B cell (primary cell): ENCODE measurements at places on chromosomes 13 and 19.

DNA sequence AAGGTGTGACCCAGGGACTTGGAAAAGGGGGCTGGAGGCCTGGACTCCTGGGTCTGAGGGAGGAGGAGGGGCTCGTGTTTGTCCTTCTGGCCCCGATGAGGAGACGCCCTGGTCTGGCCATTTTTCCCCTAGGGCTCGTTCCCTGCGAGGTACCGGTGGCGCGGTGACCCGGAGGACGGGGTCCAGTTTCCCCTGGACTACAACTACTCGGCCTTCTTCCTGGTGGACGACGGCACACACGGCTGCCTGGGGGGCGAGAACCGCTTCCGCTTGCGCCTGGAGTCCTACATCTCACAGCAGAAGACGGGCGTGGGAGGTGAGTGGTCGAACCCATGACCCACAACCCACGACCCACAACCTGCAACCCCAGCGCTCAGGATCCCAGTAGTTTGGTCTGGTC lies 10.8 kb downstream of the TRPM4 start:
- DNase-seq, result no peak

GRCh38 chr19:46637224-46637623 lies 1.2 kb upstream of the GNG8 start:
- DNase-seq, result peak; percentile 28

DNA sequence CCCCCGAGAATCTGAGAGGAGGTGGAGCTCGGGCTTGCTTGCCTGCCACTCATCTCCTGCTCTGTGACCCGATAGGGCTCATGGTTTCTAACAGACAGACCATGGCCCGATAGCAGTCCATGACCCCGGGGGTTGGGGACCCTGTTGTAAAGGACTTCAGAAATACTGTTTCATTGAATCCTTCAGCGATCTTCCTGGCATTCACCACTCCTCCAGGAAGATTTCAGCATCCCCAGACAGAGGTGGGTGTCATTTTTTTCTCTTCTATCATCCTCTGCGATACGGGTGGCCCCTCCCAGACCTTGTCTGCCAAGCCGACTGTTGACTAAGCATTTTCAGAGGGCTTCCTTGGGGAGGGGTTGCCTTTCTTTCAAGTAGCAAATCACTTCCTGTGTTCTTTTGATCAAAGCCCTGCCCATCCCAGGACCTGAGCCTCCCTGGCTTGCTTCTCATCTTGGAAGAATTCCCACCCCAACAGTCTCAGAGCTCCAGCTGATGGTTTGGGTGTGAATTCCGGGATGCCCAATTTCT lies 1.7 kb downstream of the MYO1F start:
- no peak for DNase-seq

DNA sequence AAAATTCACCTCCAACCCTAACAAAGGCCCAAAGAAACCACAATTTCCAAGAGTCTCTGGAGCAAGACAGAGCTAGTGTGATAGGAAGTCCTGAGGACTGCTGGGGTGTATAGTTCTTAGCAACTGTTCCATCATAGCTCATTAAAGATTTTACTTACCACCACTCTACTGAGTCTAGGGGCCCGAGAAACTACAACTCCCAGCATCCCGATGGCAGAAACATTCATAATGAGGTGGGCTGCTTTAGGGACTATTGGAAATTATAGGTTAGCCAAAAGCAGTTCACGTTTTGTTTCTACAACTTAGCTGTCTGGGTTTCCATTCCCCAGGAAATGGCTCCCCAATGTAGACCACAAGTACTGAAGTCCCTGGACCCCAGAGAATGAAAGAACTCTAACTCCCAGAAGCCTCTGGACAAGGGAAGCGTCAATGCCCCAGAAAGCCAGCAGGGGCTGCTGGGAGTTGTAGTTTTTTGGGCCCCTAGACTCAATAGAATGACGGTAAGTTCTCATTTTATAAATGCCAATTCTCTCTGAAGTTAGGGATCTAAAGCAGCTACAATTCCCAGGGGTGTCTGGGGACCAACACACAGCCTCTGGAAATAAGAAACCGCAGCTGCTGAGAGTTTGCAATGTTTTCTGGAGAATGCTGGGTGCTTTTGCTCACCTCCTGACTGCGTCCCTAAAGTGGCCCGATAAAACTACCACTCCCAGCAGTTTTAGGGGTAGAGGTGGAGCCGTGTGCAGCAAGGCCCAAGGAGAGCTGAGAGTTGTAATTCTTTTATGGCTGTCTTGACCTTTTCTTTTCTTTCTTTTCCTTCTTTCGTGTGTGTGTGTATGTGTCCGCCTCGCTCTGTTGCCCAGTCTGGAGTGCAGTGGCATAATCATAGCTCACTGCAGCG lies 11.1 kb downstream of the FTL start:
- DNase-seq, result peak; percentile 62

GRCh38 chr19:29927944-29928625 lies 14.0 kb upstream of the URI1 start:
- DNase-seq, result no peak

- DNase-seq, result no peak
Observed at GRCh38 chr19:48654299-48655059, 8.5 kb upstream of the CA11 start.

DNA sequence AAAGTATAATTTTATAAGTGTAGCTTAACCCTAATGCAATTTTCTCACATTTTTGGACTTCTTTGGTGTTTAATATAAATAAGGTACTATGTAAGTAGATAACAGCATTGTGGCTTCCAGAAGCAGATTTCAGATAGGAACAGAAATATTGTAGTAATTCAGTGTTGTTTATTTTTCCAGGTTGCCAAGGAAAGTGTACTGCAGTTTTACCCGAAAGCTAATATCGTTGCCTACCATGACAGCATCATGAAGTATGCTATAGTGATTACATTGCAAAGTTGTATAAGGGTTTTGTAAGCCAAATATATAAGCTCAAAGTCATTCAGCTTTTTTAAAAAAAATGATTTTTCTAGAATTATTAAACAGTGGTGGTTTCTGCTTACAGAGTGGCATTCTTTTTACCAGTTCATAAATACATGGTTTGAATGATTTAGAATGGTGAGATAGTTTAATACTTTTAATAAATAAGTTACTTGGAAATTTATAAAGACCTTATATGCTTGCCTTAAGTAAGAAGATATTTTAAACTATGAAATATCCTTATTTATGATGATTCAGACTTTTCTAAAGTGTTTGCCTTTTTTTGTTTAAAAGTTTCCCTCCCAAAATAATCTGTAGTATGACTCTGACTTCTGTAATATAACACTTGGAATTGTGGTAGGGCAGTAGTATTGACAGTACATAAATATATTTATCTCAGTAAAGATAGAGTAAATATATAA lies 3.7 kb downstream of the UBA2 start:
- DNase-seq, result no peak

DNA sequence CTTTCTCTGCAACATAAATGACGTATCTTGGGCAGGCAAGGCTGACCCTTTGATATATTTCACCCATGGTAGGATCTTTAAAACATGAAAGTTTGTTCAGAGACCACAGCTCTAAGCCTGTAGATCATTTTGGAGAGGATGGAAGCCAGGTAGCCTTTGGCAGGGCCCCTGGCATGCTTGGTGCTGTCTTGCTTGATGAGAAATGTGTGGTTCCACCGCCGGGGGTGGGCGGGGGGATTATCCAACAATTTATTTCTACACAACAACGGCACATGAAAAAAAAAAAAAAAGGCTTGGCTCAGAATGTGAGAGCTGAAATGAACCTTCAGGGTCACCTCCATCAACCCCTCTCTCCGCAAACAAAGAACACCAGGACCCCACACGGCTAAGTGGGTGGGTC lies 112.9 kb upstream of the MBNL2 start:
- no peak for DNase-seq

DNA sequence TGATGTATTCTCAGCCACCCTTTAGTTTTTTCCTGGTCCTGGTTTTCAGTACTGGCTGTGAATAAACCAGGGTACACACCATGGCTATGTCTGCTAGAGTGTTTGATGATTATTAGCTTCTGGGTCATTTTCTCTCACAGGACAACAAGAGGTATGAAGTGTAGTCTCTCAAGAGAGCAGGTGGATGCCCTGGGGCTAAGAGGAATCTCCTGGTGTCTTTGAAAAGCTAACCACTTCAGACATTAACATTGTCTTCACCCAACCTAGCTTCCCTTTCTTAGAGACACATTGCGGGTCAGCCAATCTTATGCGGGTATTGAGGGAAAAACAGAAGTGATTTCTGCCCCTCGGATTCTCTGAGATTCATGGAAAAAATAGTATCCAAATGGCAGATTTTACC lies 1.6 kb downstream of the ZNF730 start:
- no peak for DNase-seq

GRCh38 chr19:1169921-1170885 lies 3.9 kb downstream of the SBNO2 start:
- DNase-seq, result no peak

DNA sequence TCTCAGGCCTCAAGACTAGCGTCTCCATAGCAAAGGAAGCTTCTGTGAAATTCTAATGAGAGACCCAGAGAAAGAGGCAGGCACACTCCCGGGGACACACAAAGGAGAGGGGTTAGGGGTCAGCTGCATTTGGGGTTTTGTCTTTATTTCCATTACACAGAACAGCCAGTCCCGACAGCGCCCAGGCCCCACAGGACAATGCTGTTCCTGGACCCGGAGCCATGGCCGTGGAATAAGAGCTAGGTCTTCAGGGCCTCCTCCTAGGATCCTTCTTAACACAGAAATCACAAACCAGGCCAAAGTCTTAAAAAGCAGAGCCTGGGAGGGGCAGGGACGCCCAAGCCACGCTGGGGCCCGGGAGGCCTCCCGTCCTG lies 22.8 kb downstream of the KCTD15 start:
- no peak for DNase-seq

DNA sequence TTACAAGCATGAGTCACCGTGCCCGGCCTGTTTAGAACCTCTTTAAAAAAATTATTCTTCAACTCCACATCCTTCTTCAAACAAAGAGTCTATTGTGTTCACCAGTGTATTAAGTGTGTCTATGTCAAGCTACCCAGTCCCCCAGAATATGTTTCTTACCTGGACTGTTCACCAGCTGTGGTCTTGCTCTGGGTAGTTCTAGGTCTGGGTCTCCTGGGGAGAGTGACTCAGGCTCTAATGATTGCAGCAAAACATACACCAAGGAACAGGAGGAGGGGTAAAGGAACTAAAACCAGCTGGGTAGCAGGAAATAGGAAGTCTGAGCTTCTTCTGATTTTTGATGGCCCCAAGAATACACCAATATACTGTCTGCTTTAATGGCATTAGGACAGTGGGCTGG lies at the start of gene FPR1:
TSS of gene FPR1 (minus strand) at position 224 of the 400 bp plus-strand sequence. CDS start 4,884 bp downstream, outside the sequence.
- no peak for DNase-seq

GRCh38 chr13:30085087-30085486 lies 222.3 kb downstream of the KATNAL1 start:
- DNase-seq, result no peak

DNA sequence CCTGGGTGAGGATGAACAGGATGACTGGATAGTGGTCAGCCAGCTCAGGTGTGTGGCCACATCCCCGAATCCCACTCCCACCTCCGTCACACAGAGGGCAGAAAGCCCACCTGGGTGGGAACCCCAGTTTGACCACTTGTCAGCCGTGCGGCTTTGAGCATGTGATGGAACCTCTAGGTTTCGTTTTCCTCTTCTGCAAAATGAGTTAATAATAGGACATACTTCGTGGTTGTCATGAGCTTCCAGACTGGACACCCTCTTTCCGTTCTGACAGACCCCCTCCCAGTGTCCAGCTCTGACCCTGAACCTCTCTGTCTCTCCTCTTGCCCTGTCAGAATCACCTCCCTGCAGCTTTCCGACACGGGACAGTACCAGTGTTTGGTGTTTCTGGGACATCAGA lies 1.8 kb downstream of the AXL start:
- no peak for DNase-seq

DNA sequence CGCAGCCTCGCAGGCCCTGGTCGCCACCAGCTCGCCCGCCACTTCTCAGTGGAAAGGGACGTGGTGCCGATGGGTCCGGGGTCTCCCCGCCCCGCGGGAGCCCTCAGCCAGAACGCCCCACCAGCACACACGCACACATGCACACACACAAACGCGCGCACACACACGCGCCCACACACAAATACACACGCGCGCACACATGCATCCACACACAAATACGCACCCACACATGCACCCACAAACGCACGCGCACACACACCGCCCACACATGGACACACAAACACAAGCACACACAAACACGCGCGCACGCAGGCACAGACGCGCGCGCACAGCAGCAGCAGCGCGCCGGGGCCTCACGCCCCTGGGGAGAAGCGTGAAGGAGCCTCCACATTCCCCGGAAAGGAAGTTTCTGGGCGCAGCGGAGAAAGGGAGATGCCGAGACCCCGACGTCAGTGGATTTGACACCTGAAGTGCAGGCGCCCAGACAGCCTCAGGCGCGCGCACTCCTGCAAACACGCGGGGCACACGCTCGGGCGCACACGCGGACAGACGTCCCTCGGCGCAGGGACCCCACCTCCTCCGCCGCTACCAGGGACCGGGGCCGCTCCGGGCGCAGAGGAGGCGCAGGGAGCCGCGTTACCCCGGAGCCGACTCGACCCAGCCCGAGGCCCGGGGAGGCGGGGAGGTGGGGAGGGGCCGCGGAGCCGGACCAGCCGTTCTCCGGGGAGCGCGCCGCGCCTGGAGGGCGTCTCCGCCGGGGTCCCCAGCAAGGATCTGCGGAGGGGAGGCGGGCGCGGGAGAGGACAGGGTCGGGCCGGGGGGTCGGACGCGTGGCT lies 622 bp downstream of the RASA3 start:
- peak; percentile 66 for DNase-seq
